Psoas muscle (tissue), 8 donors: ENCODE measurements at places on chromosomes 4 and X. TPM values are rescaled to one million over a fixed set of nuclear protein-coding genes. Genes with fewer than 3 reads are reported as not detected.

Gene GAGE12J
- polyA plus RNA-seq: not detected

Gene EMCN
- polyA plus RNA-seq: 11.1 TPM

Gene RTL5
- polyA plus RNA-seq: 0.66 TPM

Gene TMEM35A
- 0.12 TPM for polyA plus RNA-seq

Gene LDOC1
- 1.6 TPM for polyA plus RNA-seq

Gene SSX4B
- polyA plus RNA-seq: not detected

Gene CLCN4
- polyA plus RNA-seq: 53.8 TPM

Gene ATP2B3
- polyA plus RNA-seq: 0.01 TPM

Gene MAOA
- 67.8 TPM for polyA plus RNA-seq

Gene RUFY3
- 15.1 TPM for polyA plus RNA-seq

Gene PCDH19
- polyA plus RNA-seq: 0.23 TPM

Gene PRKX
- 1.3 TPM for polyA plus RNA-seq

Gene SRD5A3
- 2.1 TPM for polyA plus RNA-seq

Gene STK32B
- polyA plus RNA-seq: 0.35 TPM

Gene BEX4
- 4.0 TPM for polyA plus RNA-seq

Gene TMEM128
- polyA plus RNA-seq: 7.4 TPM

Gene MGARP
- 0.27 TPM for polyA plus RNA-seq

Gene NFXL1
- polyA plus RNA-seq: 3.2 TPM

Gene RIBC1
- polyA plus RNA-seq: 0.15 TPM

Gene LRRC66
- 1.3 TPM for polyA plus RNA-seq

Gene CTAG1B
- not detected for polyA plus RNA-seq

Gene ARHGEF6
- 19.6 TPM for polyA plus RNA-seq

Gene ZMAT1
- 1.1 TPM for polyA plus RNA-seq

Gene SMIM10L2A
- polyA plus RNA-seq: 0.17 TPM

Gene PDHA2
- polyA plus RNA-seq: not detected

Gene CLOCK
- 23.5 TPM for polyA plus RNA-seq

Gene RBM47
- 0.31 TPM for polyA plus RNA-seq

Gene SPATA18
- 0.88 TPM for polyA plus RNA-seq

Gene RAP2C
- 22.2 TPM for polyA plus RNA-seq

Gene CPZ
- 0.30 TPM for polyA plus RNA-seq

Gene POU3F4
- polyA plus RNA-seq: not detected
